Stimulated activated CD4-positive, alpha-beta T cell treated with anti-CD3 and anti-CD28 coated beads, Interleukin-15, amount 100 ng/mL, for 1 hour (primary cell): ENCODE measurements at places on chromosomes 11 and 22.
A peak's percentile ranks its signal among the peaks of the same experiment; 100 is the strongest.

DNA sequence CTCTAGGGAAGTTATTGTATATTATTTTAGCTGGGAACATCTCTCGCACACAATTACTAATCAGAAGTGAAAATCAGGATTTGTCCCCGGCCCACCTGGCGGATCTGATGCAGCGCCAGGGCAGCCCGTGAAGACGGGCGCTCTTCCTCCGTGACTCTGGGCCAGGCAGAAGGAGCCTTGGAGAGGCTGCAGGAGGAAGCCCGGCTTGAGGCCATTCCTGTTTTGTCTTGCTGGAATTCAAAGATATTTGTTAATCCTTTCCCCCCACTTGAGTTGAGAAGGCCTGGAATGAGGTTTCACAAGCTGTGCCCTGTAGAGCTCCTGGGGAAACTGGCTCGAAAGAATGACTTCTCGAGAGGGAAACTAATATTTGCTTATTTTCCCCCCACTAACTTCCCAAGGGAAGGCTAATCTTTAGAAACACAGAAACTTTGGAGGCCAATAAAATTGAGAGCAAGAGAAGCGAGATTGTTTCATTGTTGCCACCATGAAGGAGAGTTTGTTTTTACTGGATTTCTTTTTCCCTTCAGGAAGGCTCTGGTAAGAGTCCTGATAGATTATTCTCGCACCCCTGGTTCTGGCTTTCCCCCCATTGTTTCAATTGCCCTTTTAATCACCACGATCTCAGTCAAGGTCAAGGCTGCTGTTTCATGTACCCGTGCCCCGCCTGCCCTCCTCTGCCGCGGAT, 92.8 kb upstream of the SEPTIN5 start:
- no peak for DNase-seq

GRCh38 chr22:49234459-49234858, 593.2 kb downstream of the BRD1 start:
- no peak for DNase-seq

DNA sequence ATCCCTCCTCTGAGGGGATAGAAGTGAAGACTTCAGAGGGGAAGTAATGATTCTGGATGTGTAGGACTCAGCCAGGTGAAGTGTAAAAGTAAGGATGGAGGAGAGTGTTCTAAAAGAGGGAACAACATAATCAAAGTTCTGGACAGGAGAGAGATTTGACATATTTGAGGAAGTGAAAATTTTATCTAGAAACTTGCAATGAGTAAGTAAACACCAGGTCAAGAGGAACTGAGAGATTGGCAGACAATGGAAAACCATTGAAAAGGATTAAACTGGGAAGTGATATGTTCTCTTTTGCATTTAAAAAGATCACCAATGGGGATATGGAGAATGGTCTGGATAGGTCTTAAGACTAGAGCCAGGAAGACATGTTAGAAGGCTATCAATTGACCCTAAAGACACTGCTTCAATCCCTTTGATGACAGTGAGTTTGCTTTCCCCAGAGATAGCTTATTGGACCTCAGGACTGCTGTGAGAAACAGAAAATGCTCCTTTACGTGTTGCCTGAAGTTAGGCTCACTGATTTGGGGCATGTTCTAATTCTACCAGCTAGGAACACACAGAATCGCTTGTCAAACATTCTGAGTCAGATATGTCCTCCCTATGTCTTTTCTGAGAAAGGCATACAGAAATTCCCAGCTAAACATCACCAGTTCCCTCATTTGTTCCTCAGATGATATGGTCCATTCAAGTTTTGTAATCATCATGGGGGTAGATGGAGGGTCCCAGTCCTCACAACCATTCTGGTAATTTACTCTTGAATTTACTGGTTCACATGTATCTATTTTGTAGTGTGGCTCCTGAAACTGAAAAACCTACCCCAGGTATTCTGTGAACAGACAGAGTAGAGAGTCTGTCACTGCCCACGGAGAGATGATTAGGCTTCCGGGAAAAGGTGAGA, 144.9 kb downstream of the MAML2 start:
- no peak for DNase-seq

- DNase-seq: no peak
These were observed 27.3 kb downstream of the CECR2 start for GRCh38 chr22:17396516-17396915.

DNA sequence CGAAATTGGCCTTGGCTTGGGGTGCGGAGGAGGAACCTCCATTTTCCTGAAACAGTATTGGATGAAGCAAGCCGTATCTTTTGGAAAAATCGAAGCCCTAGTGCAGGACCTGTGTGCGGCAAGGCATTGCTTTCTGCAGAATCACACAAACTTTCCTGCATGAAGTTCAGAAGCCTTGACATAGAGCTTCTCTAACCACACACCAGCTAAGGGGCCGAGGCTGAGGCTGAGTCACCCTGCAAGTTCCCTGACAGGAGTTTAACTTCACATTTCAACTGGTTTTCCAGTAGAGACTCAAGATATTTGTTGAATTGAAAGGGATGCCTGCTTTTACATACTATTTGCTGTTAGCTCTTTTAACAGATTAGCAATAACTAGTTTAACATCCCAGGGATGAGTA, 67.8 kb downstream of the TCF20 start:
- peak; percentile 31 for DNase-seq

DNA sequence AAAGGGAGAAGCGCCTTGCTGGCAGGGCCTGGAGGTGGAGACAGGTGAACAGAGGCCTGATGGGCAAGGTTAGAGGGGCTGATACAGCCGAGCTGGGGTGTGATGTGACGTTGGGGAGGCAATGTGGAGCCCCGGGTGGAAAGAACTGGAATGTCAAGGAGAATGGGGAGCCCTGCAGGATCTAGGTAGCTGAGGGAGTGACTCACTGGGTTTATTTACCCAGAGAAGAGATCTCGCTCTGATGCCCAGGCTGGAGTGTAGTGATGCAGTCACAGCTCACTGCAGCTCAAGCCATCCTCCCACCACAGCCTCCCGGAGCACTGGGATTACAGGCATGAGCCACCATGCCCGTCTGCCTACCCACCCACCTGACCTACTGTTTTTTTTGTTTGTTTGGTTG, 1.9 kb upstream of the CYB5R3 start:
- no peak for DNase-seq

DNA sequence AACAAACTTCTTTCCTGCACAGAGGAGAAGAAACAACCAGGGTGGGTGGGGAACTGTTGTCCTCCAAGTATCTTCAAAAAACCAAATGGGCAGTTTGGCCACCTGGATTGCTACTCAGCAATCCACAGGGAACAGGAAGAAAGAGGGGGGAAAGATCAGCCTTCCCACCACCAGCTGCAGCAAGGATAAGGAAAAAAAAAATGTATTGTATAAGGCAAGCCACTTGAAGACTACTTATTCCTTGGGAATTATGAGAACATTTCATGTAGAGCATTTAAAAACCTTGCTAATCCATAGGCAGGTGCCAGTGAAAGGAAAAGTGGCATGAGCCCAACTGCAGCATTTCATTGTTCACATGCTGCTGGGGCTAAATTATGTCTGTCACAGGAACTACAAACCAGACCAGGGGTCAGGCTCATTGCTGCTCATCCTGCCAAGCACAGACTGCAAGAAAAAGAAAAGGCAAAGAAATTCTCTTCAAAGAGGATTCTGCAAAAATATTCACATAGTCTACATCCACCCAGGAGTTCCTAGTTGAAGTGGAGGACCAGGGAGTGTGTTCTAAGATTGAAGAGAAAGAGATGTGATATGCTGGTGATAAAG, 2.2 kb downstream of the RAB30 start:
- DNase-seq: no peak

- no peak for DNase-seq
These were observed 31.8 kb downstream of the GLB1L2 start for GRCh38 chr11:134363592-134363991.

DNA sequence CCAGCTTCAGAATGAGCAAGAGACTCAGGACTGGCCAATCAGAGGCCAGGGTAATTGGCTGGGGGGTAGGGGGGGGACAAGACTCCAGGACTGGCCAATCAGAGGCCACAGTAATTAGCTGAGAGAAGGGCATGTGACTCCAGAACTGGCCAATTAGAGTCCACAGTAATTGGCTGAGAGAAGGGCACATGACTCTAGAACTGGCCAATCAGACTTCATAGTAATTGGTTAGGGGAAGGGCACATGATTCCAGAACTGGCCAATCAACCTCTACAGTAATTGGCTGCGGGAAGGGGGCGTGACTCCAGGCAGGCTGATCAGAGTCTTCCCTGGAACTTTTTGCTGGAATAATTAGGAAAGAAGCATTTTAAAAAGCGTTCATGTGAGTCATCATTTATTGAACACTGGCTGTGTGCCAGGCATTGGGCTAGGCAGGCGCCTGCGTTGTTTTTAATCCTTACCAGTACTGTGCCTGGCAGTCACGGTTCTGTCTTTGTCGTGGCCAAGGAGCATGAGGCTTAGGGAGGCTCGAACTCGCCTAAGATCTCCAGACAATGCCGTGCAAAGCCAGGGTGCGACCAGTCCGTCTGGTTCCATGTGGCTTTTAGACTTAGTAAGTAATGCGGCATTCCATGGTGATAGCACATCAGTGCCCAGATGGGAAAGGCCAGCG, 508.1 kb downstream of the TBC1D22A start:
- DNase-seq: no peak

DNA sequence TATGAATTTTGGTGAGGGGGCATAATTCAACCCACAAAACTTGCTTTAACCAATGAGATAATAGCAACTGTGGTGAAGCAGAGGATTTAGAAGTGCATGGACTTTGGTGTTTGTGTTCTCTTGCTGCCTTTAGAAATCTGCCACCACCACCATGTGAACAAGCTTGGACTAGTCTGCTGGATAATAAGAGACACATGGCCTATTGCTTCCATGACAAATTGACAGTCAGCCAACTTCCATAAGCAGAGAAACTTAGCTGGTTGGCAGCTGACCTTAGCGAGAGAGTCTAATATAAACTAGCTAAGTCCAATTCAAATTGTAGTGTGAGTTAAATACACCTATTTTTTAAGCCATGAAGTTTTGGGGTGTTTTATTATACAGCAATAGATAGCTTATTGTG, 482.1 kb upstream of the ANO5 start:
- DNase-seq: no peak

DNA sequence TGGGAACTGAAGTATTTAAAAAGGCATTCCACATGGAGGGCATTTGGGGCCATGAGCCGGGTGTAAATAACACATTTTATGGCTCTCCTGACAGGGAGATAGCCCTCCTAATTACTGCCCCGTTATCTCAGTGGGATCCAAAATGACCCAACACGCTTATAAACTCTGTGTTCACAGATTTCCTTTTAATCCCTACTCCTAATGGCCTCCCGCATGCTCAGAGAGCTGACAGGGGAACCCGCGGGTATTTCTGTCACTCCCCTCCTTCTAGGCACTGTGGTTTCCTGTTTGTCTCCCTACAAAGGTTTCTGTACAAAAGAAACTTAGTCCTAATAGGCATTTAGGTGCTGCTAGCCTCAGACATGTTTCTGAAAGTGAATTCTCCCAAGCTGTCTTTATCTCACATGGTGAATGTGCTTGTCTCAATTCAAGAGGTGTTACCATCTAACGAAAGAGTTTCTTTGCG, 202.8 kb upstream of the SEZ6L start:
- DNase-seq: no peak

- DNase-seq: no peak
These were observed 273.0 kb downstream of the CASP12 start for GRCh38 chr11:104625246-104625645.

DNA sequence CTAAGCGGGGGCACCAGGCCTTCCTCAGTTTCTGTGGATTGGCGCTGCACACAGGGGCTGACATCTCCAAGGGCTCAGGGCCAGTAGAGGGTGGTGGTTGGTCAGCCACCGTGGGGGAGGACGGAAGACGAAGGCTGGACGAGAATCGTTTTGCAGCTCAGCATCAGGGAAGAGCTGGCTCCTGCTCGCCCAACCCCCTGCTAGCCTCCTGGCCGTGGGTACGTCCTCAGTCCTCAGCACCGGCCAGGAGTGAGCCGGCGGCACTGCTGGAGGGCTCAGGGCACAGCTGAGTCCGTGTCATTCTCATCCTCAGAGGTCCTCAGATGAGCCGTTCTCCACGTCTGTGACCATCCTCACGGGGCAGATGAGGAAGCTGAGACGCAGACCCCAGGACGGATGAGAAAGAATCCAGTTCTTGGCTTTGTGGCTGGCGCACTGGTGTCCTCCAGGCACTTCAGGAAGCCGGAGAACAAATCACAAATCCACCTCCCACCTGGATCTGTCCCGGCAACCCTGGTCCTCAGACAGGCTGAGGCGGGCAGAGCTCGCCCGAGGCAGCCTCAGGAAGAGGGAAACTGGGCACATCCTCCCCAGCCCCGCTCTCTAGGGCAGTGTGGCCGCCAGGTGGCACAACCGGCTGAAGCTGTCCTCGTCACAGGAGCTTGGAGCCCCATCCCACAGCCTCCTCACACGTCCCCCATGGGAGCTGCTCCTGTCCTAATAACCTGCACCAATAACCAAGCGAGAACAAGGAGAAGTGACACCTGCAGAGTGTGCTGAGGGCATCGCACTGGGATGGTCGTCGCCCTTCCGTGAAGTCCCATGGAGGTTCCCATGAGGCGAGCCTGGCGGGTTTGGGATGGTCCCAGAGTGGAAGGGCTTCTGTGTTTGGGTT, 393.7 kb downstream of the BRD1 start:
- DNase-seq: no peak
